ENCODE measurements at places on chromosomes 1 and 21. TPM values are rescaled to one million over a fixed set of nuclear protein-coding genes. Genes with fewer than 3 reads are reported as not detected.

DNA sequence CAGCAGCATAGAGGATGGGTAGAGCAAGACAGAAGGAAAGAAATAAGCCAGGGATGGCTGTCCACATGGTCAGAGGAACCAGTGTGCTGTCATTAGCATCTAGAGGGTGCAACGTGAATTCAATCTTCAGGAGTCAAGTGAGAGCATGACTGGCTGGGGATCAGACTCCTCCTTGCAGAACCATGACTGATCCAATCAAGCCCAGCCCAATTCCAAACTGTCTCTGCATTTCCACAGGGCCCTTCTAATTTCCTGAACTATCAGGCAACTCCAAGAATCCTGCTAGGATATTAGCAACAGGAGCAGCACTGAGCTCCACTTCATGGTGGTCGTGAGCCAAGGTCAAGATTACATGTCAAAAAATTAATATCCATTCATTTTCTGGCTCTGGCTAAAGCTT lies 166.8 kb upstream of the CAMK1G start:
- no peaks in the 10 kb centered on the region for H3K36me3 ChIP-seq
- no peak overlapping the region for H3K4me3 ChIP-seq
- no peaks in the 10 kb centered on the region for H3K4me1 ChIP-seq
- no peak overlapping the region for H3K27ac ChIP-seq
- H3K27me3 ChIP-seq: no peaks in the 10 kb centered on the region

HPDL gene
- total RNA-seq: 0.36 TPM

DNA sequence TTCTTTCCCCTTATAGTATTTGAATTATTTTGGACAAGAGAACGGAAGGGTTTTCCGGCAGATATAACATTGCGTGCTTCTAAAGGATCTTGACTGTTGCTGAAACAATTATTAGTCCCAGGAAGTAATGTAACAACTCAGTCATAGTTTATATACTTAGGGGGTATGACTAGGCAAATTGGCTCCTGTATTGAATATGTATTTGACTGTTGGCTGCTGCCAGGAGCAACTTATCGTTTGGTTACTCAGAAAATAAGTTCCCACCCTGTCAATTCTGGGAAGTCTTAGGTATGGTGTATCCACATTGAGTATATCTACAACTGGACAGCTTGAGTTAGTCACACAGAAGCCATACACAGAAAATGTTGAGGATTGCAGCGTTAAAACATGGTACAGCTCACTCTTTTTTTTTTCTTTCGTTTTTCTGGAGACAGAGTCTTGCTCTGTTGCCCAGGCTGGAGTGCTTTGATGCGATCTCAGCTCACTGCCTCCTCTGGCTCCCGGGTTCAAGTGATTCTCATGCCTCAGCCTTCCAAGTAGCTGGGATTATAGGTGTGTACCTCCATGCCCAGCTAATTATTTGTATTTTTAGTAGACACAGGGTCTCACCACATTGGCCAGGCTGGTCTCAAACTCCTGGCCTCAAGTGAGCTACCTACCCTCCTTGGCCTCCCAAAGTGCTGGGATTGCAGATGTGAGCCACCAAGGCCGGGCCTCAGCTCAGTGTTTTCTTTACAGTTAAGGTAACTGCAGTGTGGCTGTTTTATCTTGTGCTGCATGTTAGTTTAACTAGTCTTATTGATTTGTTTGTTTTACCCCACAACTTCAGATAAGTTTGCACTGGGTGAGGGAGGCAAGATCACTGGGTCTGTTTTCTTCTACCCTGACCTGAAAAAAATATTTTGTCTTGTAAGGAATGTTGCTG lies 10.2 kb downstream of the SMAP2 start:
- peak overlapping the region; percentile 31 for H3K27ac ChIP-seq
- no peak for DNase-seq
- H3K36me3 ChIP-seq: peaks cover 17% of the 10 kb centered on the region
- H3K4me1 ChIP-seq: peaks cover 12% of the 10 kb centered on the region
- no peaks in the 10 kb centered on the region for H3K27me3 ChIP-seq

PSMG1 gene
- total RNA-seq: 27.1 TPM

SPRR2D gene
- total RNA-seq: not detected

OR6N1 gene
- not detected for total RNA-seq

C1orf115 gene
- total RNA-seq: 11.3 TPM

GRCh38 chr1:54352755-54353154 lies 53.4 kb downstream of the SSBP3 start:
- DNase-seq: no peak
- H3K27ac ChIP-seq: no peak overlapping the region
- peaks cover 69% of the 10 kb centered on the region for H3K4me1 ChIP-seq
- H3K27me3 ChIP-seq: no peaks in the 10 kb centered on the region

- no peaks in the 10 kb centered on the region for H3K27me3 ChIP-seq
- no peak for DNase-seq
- H3K27ac ChIP-seq: no peak overlapping the region
- peaks cover 22% of the 10 kb centered on the region for H3K4me1 ChIP-seq
- no peak overlapping the region for H3K4me3 ChIP-seq
Measured at GRCh38 chr1:31414980-31415370, 2.0 kb downstream of the SERINC2 start.

DNA sequence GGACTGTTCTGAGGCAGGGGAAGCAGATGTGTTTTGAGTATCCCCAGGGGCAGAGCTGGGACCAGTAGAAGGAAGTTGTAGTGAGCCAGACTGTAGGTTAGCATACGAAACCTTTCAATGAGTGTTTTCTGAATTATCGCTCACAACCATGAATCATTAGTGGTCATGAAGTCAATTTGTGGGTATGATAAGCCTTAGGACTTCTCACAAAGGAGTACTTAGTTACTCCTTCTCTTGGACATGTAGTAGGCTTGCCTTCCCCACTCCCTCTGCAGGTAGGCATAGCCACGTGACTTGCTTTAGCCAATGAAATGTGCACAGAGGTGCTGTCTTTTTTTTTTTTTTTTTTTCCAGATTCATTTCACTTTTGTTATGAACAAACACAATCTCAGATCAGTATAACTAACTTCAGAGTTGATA lies 23.9 kb upstream of the FAAH start:
- H3K4me3 ChIP-seq: no peak overlapping the region
- no peaks in the 10 kb centered on the region for H3K27me3 ChIP-seq
- H3K27ac ChIP-seq: no peak overlapping the region
- H3K36me3 ChIP-seq: peaks cover 22% of the 10 kb centered on the region

All from heart left ventricle (tissue), 16 donors.